ENCODE measurements at places on chromosomes 13 and 19.

GRCh38 chr13:44801990-44802389 lies 187.3 kb downstream of the NUFIP1 start:
- no peak for DNase-seq

DNA sequence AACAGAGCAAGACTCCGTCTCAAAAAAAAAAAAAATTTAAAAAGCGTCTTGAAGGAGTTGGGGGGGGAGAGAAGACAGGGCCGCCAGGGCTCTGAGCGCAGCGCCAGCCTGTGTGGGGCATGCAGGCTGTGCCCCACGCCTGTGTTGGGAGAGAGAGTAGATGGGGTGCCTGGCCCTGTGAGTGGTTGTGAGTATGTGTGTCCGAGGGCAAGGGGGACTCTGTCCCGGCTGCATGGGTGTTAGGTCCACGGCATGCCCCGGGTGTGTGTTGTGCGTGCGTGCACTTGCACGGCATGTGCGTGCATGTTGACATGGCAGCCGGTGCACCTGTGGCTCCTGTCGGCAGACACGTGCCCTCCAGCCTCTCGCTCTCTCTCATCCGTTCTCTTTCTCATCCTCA lies 3.4 kb downstream of the MAP2K7 start:
- DNase-seq, result no peak

- no peak for DNase-seq
Observed at GRCh38 chr19:29089315-29089870, 123.6 kb downstream of the UQCRFS1 start.

- DNase-seq, result no peak
Observed at GRCh38 chr13:62088165-62088564, 672.5 kb upstream of the PCDH20 start.

GRCh38 chr13:68368922-68369321 lies 1138.8 kb upstream of the PCDH9 start:
- no peak for DNase-seq

GRCh38 chr13:97432232-97432916 lies 1.6 kb upstream of the RAP2A start:
- no peak for DNase-seq

DNA sequence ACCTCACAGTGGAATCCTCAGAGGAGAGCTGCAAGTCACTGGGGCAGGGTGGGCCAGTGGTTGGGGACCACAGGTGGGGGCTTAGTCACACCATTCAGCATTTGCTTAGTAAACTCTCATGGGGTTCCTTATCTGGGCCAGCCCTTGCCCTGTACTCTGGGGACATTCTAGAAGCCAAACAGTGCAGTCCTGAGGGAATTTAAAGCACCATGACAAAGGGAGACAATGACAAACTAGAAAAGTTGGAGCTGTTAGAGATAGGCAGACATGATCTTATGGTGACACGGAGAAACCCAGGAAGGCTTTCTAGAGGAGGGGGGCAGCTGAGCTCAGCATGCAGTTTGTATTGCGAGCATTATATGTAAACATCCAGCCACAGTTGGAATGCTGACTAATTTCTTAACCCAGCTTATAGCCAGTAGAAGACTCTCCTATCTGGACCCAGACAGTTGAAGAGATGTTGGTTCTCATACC lies 87.6 kb downstream of the ZNF429 start:
- no peak for DNase-seq

- no peak for DNase-seq
Observed at GRCh38 chr13:42895776-42896175, 96.3 kb downstream of the EPSTI1 start.

DNA sequence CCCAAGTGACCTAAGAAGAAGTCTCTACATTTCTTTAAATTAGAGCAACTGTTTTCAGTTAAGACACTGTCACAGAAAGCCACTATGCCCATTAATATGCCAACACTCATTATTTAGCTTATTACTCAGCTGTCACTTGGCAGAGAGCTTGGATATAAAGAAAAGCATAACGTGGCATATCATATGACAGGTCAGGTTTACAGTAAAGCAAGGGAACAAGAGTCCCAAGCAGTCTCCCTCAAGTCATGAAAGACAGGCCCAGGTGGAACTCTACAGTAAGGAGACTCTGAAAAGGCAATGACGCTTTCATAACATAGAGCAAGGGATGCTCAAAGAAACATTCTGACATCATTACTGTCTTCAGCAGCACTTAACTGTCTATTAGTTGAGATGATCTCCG lies 6.3 kb downstream of the LHFPL6 start:
- no peak for DNase-seq

DNA sequence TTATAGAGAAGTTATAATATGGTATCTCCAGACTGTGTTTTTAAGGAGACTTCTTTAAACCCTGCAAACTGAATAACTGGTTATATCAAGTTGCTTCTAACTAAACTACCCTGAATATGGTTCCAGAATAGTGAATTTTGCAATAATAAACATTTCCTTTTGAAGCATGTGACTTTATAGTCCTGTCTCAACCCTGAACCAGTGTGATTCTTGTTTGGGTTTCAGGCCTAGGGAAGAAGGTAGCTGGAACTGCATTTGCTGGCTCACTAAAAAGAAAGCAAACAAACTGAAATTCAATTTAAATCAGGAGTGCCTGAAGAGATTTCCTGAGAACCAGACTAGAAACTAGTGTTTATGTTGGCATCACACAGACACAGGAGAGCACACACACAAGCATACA lies 4.9 kb downstream of the ARHGEF7 start:
- DNase-seq, result no peak

DNA sequence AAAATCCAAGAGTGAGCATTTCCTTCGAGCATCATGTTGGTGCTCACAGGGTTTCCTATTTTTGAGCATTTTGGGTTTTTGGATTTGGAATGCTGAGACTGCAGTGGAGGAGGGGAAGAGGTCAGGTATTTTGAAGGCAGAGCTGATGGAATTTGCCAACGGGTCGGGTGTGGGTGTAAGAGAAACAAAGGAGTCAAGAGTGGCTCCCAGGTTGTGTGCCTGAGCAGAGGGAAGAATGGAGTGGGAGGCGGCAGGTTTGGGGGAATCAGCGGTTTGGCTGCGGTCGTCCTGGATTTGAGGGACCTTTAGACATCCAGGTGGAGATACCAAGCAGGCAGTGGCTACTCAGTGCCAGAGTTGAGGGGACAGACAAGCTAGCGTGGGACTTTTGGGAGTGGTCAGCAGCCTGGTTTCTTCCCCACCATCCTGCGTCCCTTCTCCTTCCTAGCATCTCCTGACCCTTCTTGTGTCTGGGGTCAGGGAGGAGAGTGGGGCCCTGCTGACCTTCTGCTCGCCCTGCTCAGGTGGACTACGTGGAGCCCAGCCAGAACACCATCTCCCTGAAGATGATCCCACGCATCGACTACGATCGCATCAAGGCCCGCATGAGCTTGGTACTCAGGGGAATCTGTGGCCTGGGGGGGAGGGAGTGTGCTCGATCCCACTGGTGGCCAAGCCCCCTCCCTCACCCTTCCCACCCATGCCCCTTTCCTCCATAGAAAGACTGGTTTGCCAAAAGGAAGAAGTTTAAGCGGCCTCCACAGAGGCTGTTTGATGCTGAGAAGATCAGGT lies 14.5 kb upstream of the TIMM50 start:
- DNase-seq, result no peak

- no peak for DNase-seq
Observed at GRCh38 chr13:111513766-111514609, 193.5 kb downstream of the TEX29 start.

DNA sequence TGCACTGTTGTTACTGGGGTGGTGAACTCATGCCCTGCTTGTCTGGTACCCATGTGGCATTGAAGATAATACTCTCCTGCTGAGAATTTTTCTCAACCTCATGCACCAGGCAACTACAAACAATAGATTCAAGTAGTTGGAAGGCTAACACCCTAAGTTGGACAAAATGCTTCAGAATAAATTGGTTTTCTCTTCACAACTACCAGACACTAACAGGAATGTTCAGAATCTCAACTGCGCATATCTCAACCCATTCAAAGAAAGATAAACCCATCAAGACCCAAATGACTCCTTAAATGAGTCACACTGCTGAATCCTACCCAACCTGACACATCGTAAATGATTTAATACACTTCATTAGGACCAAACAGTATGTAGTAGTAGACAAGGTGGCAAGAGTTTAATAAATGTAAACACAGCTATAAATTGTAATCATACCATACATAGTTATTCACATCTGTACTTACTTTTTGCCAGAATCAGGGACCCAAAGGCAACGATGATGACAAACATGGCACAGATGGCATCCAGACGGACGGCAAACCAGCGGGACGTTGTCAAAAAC lies 227.4 kb downstream of the ABCC4 start:
- DNase-seq, result no peak

DNA sequence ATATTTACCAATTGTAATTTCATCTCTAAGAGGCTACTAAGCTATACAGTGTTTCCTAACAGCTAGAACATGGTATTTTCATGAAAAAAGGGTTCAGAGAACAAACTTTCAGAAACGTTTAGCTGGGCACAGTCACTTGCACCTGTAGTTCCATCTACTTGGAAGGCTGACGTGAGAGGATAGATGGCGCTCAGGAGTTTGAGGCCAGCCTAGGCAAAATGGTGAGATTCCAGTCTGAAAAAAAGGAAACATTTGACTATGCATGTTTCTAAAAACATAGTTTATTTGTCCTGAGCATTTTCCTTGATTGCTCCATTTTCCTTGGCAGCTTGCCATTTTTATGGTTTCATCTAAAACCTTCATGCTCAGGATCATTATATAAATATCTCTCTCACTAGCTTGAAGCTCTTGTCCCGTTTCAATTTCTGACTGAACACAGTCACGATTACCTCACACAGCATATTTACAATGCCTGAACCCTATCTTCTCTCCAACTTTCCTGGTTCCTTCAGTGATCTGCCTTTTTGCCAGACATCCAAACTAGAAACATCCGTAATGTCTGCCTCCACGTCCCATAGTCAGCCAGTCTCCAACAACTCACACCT lies 200.8 kb downstream of the RGCC start:
- no peak for DNase-seq

DNA sequence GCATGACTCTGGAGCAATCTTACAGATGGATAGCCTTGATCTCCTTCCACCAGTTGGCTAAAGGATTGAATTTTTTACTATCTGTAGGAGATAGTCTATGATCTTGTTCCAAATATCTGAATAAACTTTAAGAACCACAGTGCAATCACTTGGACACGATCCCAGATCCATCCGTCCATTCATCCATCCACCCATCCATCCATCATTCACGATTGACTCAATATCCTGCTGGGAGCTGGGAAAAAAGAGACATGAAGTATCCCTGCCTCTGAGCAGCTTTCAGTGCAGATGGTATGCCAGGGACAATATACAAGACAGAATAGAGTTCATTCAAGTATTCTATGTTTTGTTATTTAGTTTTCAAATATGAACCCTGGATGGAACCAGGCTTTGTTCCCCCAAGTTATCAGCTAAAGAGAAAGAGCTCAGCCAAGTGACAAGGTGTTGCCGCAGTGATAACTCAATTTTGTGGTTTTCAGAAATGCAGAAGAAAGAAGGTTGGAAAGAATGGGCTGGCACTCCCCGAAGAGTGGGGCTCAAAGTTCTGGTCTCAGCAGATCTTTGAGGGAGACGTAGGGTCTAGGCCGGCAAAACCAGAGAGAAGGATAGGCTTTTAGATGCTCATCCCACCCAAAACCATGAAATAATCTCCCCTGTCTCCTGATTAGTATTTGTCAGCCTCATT lies 66.3 kb downstream of the IRS2 start:
- DNase-seq, result no peak

DNA sequence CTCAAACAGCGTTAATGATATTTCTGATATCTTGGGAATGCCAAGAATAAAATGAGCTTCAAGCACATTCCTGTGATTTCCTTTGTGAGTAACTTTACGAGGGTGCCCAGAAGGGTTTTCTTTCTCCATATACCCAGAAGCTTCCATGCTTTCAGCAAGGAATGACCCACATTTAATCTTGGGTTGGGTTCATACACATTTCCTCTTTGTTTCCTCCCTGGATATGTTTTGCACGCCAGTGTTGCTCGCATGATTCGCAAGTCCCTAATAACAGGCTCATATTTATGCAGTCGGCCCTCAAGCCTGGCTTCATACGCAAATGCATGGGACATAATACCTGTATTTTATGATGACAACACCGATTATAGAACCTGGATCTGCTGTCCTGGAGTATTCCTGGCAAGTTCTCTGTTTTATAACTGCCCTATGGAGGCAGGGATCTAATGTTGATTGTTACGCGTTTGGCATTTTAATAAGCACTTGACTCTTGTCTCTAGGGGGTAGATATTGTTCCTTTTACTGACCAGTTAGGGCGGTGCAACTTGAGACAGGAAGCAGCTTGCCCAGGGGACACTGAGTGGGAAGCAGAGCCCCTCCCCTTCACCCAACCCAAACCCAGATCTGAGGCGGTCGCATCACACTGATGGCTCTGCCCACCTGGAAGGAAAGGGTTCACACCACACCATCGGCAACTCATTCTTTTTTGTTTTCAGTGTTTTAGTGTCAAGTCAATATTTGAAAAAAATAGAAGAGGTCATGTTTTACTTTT lies 220.4 kb upstream of the SOX1 start:
- DNase-seq, result no peak

DNA sequence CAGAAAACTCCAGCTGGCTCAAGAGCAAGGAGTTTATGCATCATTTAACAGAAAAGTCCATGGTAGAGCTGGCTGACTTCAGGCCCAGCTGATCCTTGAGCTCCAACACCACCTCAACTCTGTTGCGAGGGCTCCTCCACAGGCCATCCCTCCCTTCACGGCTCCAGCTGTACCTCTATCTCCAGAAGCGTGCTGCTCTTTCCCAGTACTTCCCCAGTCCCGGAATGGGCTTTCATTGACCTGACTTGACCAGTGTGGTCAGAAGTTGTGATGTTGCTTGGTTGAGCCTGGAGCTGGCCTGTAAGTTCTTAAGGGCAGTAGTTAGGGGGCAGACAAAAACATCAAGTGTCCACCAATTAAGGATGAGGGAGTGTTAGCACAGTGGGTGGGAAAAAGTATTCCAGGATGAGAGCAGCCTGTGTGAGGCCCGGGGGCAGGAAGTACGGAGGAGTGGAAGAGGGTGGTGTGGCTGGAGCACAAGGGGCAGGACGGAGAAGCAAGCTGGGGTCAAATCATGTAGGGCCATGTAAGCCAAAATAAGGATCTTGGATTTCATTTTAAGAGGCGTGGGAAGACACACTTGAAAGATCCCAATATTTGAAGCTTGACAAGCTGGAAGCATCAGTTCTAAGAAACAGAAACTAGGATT lies 24.0 kb downstream of the SKA3 start:
- DNase-seq, result no peak

DNA sequence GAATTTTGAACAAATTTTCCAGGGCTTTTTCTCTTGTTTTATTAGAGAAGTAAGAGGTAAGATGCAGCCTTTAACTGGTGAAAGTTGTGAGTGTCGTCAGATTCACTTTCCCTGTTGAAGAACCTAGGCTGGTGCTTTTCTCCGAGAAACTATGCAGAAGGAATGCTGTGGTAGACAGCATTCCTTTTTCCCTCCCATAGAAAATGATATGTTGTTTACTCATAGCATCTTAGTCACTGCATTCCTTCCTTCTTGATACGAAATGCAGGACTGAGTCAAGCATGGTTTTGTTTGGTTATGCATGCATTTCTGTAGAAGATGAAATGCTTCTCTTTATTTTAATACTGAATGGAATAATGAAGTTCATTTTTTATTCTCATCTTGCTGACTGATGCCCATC lies 3.4 kb downstream of the ITGBL1 start:
- no peak for DNase-seq

Measured in SK-N-MC (cell line).